Umbilical cord (tissue), 2 donors: ENCODE measurements at places on chromosomes 5 and 9.
A peak's percentile ranks its signal among the peaks of the same experiment; 100 is the strongest.

GRCh38 chr9:108040783-108041182 lies 551.2 kb upstream of the KLF4 start:
- no peak for DNase-seq

GRCh38 chr9:16521868-16522411 lies 348.5 kb downstream of the BNC2 start:
- peak; percentile 83 for DNase-seq

GRCh38 chr5:77266291-77266690 lies 55.8 kb downstream of the PDE8B start:
- no peak for DNase-seq

DNA sequence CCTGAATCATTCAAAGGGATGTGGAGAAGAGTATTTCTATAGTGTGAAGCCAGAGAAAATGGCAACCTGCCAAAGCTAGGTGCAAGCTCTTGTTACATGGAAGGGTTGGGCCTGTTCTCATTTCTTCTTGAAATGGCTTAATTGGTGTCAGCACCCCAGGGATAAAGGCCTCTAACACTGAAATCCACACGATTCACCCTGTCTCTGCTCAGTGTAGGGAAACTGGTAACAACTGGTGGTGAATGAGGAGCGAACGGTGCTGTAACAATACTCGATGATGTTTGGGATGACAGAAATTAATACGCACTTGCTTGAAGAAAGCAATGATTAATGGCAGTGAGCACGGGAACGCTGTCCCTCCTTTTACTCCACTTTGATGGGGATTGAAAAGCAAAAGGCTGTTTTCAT lies 16.2 kb downstream of the PBX3 start:
- DNase-seq = peak; percentile 24

GRCh38 chr9:107215381-107215780 lies 67.7 kb upstream of the RAD23B start:
- DNase-seq = no peak

DNA sequence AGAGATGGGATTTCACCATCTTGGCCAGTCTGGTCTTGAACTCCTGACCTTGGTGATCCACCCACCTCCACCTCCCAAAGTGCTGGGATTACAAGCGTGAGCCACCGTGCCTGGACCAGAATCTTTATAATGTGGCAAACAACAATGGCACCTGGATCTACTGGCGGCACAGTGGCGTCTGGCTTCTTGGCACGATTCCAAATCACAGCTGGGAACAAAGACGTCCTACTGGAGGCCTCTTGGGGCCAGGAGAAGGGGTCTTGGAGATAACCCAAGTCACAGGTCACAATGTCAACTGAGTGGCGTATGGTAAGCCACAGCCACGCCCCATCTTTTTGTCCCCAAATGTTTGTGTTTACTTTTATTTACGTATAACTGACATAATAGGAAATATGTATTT lies 77.8 kb upstream of the RAPGEF1 start:
- DNase-seq = no peak

- no peak for DNase-seq
These were observed 51.7 kb downstream of the CCDC180 start for GRCh38 chr9:97359147-97359546.

DNA sequence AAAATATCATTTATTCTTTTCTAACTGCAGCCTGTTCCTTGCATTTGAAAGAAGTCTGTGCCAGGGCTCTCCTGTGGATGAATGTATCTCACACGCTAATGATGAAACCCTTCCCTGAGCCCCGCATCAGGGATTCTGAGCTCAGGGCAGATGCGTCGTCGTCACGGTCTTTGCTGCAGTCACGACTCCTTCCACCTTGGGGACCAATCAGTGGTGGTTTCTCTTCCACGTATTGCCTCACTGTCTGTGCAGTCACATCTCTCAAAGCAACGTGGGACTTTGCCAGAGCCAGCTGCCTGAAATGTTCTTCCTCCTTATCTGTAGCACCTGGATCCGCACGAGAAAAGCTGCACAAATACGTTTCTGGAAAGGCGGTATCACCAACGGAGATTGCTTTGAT lies 13.9 kb upstream of the UBE2QL1 start:
- DNase-seq = no peak

DNA sequence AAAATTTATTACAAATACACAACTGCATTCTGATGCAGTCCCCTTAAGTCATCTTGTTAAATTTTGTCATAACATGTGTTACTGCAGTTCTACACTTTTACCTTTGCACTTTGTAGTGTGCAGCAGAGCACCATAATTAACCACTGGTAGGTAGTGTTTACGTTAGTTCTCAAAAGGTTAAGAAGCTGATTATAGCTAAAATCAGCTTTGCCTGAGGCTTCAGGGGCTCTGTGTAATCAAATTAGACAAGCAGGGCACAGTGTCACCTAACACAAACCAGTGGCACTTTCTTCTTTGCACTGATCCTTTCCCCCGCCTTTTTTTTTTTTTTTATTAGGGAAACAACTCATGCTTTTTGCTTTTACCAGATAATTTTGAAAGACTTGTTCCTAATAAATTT lies 26.1 kb downstream of the POU5F2 start:
- no peak for DNase-seq

GRCh38 chr5:102583276-102584124 lies 84.7 kb upstream of the SLCO6A1 start:
- DNase-seq = peak; percentile 9

GRCh38 chr5:75668977-75669689 lies 48.1 kb downstream of the POC5 start:
- DNase-seq = no peak

DNA sequence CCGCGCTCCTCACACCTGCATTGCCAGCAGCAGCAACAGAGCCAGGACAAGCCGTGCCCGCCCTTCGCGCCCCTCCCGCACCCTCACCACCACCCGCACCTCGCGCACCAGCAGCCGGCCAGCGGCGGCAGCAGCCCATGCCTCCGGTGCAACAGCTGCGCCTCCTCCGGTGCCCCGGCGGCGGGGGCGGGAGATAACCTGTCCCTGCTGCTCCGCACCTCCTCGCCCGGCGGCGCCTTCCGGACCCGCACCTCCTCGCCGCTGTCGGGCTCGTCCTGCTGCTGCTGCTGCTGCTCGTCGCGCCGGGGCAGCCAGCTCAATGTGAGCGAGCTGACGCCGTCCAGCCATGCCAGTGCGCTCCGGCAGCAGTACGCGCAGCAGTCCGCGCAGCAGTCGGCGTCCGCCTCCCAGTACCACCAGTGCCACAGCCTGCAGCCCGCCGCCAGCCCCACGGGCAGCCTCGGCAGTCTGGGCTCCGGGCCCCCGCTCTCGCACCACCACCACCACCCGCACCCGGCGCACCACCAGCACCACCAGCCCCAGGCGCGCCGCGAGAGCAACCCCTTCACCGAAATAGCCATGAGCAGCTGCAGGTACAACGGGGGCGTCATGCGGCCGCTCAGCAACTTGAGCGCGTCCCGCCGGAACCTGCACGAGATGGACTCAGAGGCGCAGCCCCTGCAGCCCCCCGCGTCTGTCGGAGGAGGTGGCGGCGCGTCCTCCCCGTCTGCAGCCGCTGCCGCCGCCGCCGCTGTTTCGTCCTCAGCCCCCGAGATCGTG lies 517 bp downstream of the KCNN2 start:
- no peak for DNase-seq

DNA sequence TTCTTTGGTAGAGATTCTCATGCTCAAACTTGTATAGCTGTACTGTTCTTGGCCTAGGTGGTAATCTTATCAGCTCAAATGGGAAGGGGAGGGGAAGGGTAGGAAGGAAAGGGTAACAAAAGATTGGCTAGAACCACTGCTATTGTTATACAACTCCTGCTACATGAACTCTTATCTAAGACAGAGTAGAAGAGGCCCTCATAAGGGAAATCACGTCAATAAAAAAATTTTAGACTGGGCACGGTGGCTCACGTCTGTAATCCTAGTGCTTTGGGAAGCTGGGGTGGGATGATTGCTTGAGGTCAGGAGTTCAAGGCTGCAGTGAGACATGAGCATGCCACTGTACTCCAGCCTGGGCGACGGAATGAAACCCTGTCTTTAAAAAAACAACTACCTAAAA lies 15.9 kb downstream of the STOM start:
- DNase-seq = peak; percentile 59

GRCh38 chr5:75286211-75286773 lies 49.6 kb upstream of the ANKRD31 start:
- DNase-seq = no peak

DNA sequence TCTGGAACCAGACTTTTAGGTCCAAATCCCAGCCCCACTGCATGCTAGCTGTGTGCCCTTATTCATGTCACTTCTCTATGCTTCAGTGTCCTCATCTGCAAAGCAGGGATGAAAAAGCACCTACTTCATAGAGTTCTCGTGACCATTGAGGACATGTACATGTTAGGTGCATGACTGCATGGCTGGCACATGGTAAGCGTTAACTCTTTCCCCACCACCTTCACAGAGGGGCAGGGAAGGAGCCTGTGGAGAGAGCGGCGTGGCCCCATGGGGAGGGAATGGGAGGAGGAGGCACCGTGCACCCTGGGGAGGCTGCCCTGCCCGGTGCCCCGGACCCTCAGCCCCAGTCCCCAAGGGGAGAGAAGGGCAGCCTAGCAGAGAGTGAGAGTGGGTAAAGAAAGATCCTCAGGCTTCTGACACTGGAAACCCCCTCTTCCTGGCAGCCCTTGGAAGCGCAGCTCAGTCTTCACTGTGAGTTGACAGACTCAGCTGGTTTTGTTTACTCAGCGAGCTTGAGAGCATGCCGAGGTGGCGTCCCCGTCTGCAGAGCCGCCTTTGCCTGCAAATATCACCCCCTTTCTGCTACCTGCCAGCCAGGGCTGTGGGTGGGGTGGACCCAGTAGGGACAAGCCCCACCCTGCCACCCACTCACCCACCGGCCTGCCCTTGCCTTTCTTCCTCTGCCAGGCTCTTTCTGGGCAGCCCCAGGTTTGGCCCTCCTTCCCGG lies 10.6 kb upstream of the ANGPTL2 start:
- no peak for DNase-seq

- peak; percentile 23 for DNase-seq
These were observed 110.3 kb upstream of the IQGAP2 start for GRCh38 chr5:76292620-76293322.

- DNase-seq = no peak
These were observed 893.3 kb downstream of the PTPRD start for GRCh38 chr9:9719373-9720112.

DNA sequence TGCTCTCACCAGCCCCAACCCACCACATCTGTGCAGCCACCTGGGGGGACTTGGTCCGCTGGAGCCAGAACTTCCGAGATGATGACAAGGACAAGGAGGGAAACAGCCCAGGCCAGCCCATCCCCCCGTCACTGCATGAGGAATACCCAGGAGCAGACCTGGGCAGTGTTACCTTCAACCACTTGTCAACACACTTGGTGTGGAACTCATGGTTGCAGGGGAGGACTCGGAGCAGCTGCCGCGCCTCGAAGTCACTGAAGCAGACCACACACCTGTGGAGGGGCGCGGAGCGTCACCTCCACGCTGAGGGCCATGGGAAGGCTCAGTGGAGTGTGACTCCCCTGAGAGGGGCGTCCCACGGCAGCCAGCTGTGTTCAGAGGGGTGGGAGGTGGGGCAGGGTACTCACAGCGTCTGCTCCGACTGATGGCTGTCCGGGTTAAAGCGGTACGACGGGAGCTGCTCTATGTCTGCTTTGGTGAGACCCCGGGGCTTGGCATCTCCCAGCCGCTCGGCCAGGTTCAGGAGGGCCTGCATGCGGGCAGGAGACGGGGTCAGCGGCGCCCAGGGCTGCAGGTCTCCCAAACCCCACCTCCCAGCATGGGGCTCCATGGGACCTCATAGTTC lies 8.0 kb downstream of the RNF44 start:
- DNase-seq = no peak

DNA sequence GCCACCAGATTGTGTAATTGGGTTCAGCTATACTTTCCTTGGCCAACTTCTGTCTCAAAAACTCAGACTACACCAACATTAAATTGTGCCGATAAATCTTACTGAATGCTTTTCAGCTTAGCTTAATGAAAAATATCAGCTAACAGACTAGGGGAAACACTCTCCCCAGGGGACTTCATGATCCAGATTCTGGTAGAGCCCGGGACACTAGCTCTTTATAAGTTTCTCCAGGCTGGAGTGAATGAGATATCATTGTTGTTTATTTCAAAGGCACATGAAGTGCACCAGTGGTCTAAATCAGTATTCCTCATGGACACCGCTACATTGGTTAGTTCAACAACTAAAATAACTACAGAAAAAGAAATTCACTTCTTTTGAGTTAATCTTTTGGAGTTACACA lies 10.5 kb upstream of the LHFPL2 start:
- DNase-seq = no peak

GRCh38 chr5:63250939-63251338 lies 672.3 kb downstream of the LRRC70 start:
- no peak for DNase-seq

GRCh38 chr5:88644676-88645075 lies 238.3 kb downstream of the MEF2C start:
- DNase-seq = no peak

GRCh38 chr5:116830079-116830478 lies 255.5 kb upstream of the SEMA6A start:
- no peak for DNase-seq

- DNase-seq = no peak
These were observed 8.1 kb downstream of the SLC6A19 start for GRCh38 chr5:1209489-1209852.

- no peak for DNase-seq
These were observed 14.3 kb downstream of the WDR36 start for GRCh38 chr5:111106320-111106948.

DNA sequence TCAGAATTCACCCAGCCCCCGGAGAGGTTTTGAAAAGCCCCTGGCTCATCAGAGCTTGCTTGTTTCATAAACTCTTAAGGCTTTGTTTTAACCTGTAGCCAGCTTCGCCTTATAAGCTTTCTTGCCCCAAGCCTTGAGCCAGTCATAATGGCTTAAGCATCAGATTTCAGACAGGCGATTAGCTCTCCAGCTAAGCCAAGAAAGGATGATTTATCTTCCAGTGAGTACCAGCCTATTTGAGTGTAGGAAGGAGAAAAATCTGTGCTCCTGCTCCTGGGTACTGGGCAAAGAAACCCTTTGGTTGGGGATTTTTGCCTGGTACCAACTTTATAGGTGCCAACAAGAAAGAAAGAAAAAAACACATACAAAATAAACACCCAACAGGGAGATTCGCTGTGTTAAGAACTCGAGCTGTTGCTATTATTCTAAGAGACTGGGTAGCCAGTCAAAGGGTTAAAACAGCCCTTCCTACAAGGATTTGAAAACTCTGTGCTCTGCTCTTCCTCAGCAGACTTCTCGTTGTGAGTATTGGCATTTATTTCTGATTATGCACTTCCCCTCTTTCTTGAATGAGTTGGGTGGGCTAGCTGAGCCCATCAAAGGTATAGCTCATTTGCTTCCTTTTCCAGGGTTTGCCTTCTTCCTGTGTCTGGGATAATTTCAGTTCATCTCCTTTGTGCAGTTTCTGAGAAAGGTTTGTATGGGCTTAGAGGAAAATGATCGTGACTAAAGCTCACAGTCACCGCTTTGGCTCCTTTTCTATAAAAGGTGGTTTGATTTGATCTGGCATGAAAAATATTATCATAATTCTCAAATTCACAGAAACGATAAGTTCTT lies 157.2 kb upstream of the DMRT1 start:
- DNase-seq = peak; percentile 87

- DNase-seq = peak; percentile 52
These were observed 16.0 kb downstream of the ANXA6 start for GRCh38 chr5:151141535-151141934.
